NCI-H187 treated with DMSO at 0.1 percent for 48 hours (cell line): ENCODE measurements at places on chromosomes 3 and 15.

DNA sequence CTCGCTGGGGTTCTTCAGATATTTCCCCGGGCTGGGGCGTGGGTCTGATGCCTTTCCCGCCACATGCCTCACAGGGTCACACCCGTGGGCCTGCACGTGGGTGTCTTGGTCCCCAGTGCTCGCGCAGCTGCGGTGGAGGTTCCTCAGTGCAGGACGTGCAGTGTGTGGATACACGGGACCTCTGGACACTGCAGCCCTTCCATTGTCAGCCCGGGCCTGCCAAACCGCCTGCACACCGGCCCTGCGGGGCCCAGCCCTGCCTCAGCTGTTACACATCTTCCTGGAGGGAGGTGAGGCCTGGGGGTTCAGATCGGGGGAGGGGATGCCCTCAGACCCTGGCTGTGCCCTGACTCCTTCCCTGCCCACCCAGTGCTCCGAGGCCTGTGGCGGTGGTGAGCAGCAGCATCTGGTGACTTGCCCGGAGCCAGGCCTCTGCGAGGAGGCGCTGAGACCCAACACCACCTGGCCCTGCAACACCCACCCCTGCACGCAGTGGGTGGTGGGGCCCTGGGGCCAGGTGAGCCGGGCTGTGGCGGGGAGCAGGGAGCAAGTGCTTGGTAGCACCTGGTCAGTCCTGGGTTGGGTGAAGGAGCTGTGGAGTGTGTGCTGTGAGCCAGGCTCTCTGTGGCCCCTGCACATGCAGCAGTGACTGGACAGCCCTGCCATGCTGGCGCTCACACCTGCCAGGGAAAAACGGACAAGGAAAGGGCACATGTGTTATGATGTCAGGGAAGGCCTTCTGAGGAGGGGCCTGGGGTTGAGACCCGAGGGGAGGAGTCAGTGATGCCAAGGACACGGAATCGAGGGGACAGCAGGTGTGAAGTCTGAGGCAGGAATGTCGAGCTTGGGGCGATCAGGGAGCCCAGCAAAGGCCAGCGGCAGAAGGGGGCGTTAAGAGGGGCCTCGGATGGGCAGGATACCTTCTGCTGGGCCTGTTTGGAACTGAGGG, 88.9 kb downstream of the TBC1D2B start:
- DNase-seq = no peak

GRCh38 chr3:66095295-66096001, 56.7 kb upstream of the MAGI1 start:
- no peak for DNase-seq

GRCh38 chr3:132448216-132448961, 31.1 kb downstream of the DNAJC13 start:
- no peak for DNase-seq

- no peak for DNase-seq
Observed at GRCh38 chr3:186075489-186075888, 33.4 kb downstream of the ETV5 start.

DNA sequence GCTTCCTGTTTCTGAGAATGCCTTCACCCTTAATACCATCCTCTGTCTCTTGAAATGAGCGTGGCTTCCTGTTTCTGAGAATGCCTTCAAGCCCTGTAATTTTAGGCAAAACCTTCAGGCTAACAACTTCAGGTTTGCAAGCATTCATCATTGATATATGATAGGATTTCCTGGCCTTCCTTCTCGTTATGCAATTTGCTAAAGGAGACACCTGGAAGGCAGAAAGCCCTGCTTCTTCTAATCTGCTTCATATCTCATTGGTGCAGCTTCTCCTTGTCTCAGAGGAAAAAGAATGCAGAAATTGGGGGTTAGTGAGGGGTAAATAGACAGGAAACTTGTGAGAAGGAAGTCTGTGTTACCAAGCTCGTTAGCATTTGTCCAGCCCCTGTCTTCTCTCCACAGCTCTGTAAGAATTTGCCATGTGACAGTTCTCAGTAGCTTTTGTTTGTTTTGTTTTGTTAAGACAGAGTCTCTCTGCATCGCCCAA, 7.3 kb downstream of the ARL6IP5 start:
- no peak for DNase-seq

DNA sequence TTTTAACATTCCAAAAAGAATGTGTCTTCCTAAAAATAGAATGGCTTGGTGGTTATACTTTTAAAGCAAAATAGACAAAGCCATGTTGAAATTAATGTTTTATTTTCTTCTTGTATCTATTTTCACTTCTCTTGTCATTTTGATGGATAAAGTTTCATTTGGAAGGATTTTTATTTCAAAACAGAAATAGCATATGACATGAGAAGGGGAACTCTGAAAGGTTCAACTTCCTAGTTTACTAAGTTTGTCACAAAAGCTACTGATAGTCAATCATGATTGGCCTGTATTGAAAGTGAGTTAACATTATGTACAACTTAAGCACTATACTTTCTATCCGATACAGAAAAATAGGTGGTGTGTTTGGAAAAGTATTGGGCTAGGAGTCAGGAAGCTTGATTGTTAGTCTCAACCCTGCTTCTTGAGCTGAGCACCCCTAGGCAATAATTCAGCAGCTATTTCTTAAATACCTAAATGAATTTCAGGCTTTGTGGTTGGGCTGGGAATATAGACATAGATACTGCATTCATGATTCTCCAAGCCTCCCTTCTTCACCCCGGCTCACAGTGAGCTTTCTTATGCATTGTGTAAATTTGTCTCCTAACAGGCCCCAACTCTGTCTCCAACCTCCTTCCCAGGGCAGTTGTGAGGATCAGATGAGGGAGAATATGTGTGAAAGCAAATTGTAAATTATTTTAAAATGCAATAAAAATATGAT, 46.9 kb upstream of the CSPG4 start:
- no peak for DNase-seq

- DNase-seq = no peak
Observed at GRCh38 chr3:110567029-110567428, 504.6 kb upstream of the NECTIN3 start.

DNA sequence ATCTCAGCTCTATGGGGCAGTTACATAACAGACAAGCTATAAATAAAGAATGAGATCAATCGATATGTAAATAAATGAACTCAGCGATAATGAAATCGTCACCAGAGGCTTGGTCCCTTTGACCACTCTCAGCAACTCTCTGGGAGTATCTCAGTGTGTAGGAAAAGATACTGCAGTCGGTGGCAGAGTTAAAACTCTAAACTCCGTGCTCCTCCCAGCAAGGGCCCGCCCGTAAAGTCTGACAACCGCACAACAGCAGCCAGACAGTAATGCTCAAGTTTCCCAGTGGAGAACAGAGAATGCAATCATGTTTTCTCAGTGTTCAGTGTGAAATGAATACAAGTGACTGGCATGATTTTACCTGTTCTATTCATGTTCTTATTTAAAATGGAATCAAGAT, 28.3 kb upstream of the IGF1R start:
- no peak for DNase-seq

DNA sequence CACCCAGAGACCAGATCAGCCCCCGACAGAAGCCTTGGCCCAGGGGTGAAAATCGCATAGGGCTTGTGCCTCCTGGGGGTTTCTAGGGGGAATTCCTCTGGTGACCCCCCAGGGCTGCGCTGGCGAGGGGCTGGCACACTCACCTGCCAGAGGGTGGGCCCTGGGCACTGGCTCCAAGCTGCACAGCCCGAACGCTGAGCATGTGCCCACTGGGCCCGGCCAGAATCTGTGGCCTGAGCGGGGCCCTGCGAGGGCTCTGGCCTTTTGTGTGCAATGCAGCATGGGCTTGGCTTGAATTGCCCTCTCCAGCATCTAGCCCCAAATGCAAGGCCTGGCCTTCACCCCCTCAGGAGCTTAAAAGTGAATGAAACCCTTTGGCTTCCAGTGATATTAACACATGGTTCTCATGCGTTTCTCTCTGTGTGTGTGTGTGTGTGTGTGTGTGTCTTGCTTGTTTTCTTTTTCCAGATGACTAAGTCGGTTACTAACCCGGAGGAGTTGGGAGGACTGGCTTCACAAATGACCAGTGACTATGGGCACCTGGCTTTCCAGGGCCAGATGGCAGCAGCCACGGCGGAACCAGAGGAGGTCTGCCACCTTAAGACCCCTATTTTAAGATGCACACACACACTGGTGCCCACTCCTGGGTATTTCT, 259.1 kb upstream of the TPM1 start:
- no peak for DNase-seq

- DNase-seq = no peak
Observed at GRCh38 chr15:50685191-50685975, 1.2 kb downstream of the TRPM7 start.

DNA sequence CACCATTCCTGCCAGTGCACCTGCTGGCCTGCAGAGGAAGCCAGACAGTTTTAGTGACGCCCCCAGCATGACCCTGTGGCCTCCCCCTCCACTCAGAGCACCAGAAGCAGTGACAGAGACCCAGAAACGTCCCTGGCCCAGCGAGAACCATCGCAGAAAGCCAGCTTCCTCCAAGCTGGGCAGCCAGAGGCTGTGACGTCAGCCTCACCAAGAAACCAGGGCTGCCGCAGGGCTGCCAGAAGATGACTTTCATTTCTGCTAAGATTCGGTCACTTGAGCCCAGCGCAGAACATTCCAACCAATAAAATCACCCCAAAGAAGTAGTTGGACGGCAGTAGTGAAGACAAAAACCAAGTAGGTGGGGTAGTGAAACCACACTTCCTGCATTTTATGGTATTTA, 29.6 kb upstream of the RPL32 start:
- no peak for DNase-seq

GRCh38 chr15:58497046-58497785, 65.4 kb downstream of the LIPC start:
- DNase-seq = no peak

DNA sequence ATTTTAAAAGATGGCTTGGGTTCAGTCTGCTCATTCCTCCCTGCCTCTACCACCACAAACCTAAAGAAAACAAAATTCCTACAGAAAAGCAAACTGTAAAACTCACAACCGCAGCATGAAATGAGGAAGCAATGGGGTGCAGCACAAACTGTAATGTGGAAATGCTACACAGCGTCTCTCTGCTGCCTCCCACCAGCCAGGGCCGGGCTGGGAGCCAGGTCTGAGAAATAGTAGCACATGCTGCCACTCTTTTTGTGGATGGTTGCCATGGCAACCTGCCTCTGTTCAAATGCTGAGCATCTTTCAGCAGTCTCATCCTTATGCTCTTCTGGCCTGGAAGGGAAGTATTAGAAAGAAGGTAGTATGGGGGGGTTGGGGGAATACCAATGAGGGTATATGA, 55.4 kb downstream of the EOMES start:
- DNase-seq = no peak

DNA sequence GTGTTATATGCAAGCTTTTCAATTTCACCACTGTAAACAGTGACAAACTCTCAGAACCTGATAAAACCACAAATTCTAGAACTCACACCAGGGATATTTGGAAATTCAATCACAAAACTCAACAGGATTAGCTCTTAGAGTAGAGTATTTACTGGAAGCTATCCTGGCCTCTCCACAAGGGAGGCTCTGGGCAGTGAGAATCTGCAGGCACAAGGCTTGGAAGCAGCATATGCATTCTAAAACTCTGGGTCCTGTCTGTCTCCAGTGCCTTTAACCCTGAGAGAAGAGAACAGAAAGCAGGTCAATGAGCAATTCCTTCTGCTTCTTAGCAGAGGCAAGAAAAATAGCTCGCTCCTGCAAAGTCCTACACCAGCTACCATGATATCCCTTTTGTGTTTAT, 23.4 kb downstream of the PLSCR4 start:
- no peak for DNase-seq

DNA sequence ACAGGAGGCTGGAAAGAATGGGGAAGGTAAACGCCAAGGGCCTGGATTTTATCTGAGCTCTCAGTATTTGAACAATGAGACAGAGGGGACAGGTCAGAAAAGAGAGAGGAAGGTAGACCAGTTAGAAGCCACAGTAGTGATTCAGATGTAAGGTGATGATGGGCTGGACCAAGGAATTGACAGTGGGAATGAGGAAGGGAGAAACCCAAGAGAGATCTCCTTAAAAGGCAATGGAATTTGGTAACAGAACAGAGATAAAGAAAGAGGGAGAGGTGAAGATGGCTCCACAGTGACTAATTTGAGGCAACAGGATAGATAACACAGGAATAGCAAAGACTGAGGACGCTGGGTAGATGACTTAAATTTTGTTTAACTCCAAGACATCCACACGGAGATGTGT, 11.4 kb upstream of the HEG1 start:
- no peak for DNase-seq

- no peak for DNase-seq
Observed at GRCh38 chr3:97338375-97338774, 426.2 kb upstream of the ARL6 start.

GRCh38 chr15:69893863-69894262, 203.9 kb downstream of the TLE3 start:
- no peak for DNase-seq

DNA sequence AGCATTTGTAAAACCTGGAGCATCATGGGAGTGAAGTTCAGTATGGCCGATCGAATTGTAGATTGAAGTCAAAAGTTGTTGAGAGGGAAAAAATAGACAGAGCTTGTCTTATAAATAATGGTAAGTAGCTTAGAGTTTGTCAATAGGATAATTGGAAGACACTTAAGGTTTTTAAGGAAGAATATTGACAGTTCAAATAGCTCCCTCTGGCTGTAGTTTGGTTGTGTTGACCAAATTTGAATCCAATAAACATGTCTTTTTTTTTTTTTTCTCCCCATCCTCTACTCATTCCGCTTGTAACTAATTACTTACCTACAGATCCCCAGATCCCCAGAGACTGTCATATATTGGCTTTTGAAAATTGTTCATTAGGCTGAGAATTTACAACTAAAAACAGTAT, 677.0 kb downstream of the AGBL1 start:
- DNase-seq = no peak

- DNase-seq = no peak
Observed at GRCh38 chr3:23567917-23568316, 237.8 kb upstream of the UBE2E1 start.

- DNase-seq = no peak
Observed at GRCh38 chr3:110858549-110858948, 213.1 kb upstream of the NECTIN3 start.

DNA sequence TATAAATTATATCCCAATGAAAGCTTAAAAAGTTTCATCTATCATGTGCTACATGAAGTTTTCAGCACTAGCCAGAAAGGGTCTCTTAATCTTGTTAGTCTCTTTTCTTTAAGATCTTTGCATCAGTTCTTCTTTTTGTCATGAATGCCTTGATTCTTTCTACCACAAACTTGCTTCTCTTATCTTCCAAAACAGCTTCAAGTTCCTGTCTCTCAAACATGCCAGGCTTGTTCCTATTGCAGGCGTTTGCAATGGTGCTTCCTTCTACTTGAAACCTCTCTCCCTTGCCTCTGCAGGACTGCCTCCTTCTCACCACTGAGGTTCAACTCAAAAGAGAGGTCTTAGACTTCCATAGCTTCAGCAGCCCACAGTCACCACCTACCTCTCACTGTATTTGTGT, 104.3 kb upstream of the FRMD4B start:
- DNase-seq = no peak

- DNase-seq = no peak
Observed at GRCh38 chr3:141275511-141275910, 43.9 kb downstream of the PXYLP1 start.

- DNase-seq = no peak
Observed at GRCh38 chr3:96996009-96996408, 181.6 kb downstream of the EPHA6 start.

- DNase-seq = no peak
Observed at GRCh38 chr3:151639418-151639740, 94.3 kb upstream of the AADACL2 start.
